ENCODE measurements at places on chromosomes 1 and 21.
A peak's percentile ranks its signal among the peaks of the same experiment; 100 is the strongest.

DNA sequence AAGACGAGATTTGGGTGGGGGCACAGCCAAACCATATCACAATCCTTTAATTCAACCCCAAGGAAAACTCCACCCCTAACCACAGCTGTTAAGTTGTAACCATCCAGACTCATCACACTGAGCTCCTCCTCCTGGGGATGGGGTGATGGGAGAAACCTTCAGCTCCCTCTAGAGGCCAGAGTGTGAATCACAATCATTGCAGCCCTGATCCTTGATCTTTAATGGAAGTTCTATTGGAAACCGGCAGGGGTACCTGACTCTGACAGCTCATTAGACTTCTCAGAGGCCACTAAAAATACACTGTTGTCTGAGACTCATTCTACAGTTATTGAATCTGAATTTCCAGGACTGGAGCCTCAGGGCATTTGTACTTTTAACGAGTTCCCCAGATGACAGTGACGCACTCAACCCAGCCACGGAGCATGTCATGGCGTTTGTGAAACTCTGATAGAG is 127.2 kb downstream of the IGSF21 start:
- DNase-seq = peak; percentile 11

DNA sequence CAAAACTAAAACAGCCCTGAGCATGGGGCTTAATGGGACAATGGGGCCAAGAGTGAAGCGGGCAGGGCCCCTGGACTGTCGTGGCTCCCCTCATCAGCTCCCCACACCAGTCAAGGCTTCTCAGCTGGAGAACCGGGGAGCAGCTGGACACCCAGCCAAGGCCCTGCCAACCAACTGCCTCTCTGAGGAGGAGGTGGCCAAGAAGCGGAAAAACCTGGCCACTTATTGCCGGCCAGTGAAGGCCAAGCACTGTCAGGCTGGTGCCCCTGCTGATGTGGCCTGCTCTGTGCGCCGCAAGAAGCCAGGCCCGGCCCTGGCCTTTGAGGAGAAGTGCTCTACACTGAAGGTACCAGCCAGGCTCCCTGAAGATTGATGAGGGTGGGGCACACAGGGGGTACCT is 2.5 kb upstream of the CYB561D1 start:
- no peak for DNase-seq

DNA sequence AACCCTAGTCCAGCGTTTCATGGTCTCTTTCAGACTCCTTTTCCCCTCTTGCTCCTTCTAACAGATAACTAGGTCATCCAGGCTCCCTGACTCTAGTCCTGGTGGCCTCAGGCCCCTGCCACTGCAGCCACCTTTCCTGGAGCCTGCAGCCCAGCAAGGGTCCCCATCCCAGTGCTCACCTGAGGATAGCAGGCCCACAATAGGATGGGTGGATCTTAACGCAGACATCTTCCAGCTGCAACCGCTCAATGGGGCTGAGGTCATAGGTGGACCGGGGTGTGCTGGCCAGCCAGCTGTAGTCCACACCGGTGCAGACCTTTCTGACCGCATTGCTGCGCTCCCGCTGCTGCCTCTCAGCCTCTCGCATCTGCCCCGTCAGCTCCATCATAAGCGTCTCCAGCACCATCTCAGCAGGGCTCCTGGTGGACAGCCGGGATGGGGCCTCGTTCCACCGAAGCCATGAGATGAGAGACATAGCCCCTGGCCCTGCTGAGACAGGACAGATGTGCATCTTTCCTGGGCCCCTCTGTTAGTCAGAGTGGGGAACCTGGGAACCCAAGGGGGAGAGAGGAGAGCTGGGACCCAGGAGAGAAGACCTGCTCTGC is 10.9 kb downstream of the RD3 start:
- DNase-seq = no peak

DNA sequence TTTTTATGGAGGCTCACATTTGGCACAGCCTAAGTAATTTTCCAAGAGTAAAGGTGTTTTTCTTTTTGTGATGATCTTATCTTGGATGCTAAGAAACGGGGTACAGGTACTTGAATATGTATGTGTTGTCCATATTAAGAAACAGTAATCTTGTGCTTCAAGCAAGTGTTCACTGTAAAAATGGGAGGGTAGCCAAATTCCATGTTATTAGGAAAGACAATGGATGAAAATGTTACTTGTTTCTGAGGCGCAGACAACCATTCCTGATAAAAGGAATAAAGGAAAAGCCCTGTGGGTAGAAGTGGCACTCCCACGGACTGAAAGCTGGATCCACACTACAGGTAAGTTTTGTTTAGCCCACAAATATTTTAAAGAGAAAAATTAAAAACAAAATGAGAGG is 15.6 kb downstream of the C21orf91 start:
- DNase-seq = no peak

DNA sequence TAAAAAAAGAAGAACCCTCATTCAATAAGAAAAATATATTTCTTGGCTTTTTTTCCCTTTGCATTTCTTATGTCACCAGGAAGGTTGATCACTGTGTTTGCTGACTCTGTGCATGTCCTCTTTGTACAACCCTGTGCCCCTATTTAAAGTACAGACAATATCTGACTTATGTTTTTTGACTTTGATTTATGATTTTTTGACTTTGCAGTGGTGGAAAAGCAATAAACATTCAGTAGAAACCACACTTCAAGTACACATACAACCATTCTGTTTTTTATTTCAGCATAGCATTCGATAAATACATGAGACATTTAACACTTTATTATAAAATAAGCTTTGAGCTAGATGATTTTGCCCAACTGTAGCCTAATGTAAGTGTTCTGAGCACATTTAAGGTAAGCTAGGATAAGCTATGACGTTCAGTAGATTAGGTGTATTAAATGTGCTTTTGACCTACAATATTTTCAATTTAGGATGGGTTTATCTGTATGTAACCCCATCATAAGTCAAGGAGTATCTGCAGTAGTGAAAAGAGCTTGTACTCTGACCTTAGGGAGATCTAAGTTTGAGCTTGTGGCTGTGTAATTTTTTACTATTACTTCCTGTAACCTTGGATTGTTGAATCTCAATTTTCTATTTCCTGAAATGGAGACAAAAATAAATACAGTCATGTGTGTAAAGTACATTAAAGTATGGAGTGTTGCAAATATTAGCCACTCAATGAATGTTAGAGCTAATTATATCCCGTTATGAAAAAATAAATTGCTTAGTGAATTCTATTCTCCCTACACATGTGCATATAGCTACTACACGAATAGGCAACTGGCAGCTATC is 1.2 kb downstream of the RNASEL start:
- no peak for DNase-seq

Measured in stimulated activated CD4-positive, alpha-beta T cell treated with anti-CD3 and anti-CD28 coated beads, Interleukin-2, amount 100 ng/mL, for 48 hours (primary cell).